ENCODE measurements at places on chromosomes 1 and 21.

- DNase-seq: no peak
These were observed 8.9 kb downstream of the SDCCAG8 start for GRCh38 chr1:243264717-243265116.

DNA sequence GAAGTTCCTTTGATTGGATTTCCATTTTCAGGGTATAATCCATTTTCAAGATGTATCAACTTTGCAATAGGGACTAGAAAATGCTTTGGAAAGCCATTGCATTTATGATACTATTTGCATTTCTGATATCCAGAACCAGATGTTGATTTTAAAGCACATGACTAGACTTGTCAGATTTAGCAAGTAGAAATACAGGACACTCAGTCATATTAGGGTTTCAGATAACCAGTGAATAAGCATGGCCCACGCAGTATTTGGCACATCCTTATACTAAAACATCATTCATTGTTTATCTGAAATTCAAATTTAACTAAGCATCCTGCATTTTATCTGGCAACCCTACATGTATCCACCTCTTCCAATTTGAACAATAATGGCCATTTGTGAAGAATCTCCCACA lies 113.3 kb upstream of the DPT start:
- DNase-seq: no peak

DNA sequence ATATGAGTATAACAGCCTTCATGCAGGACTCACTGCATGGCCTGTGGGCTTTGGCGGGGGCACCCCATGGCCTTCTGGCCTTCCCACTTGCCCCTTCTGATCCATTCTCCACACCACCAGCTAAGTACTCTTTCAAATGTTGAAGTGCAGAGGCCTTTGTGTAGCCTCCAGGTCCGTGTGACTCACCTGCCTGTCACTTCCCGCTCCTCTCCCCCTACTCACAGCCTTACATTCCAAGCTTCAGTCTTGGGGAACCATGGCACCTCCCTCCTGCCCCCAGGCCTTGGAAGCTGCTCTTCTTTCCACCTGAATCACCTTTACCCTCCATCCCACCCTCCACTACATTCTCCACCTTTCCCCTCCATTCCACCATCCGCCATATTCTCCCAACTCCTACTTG lies 69.6 kb downstream of the PGM1 start:
- no peak for DNase-seq

- no peak for DNase-seq
These were observed 19.9 kb downstream of the DSTYK start for GRCh38 chr1:205191622-205192021.

DNA sequence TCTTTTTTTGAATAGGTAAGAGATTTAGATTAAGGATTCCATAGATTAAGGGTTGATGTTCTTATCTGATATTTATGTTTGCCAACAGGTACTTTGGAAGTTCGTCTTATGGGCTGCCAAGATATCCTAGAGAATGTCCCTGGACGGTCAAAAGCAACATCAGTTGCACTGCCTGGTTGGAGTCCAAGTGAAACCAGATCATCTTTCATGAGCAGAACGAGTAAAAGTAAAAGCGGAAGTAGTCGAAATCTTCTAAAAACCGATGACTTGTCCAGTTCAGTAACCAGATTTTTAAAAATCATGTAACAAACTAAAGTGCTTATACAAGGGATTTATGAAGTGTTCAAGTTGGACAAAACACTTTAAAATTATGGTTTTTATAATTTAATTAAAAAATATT lies 100.5 kb downstream of the PKN2 start:
- DNase-seq: no peak

GRCh38 chr1:200874694-200875093 lies 1.9 kb downstream of the GPR25 start:
- no peak for DNase-seq

DNA sequence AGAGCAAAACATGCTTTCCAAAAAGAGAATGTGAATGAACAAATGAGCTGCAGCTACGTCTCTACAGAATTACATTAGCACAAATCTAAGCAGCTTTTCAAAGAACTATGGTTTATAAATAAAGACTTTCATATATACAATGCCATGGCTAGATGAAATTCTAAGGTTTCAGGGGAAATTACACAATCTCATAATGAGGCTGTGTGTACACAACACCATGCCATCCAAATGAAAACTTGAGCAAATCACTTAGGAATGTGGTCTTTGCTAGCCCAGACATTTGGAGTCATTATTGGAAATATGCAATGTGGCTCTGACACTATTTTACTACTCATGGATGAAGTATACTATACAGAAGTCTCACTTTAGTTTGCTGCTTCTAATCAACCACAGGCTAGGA lies 37.5 kb downstream of the SPAG17 start:
- DNase-seq: no peak

- DNase-seq: peak; percentile 46
These were observed 37.0 kb upstream of the PARP1 start for GRCh38 chr1:226444901-226445300.

GRCh38 chr1:21260405-21261125 lies 29.7 kb downstream of the ECE1 start:
- DNase-seq: no peak

- DNase-seq: no peak
These were observed 20.2 kb downstream of the NUAK2 start for GRCh38 chr1:205301205-205301821.

GRCh38 chr21:27026501-27026900 lies 59.6 kb upstream of the ADAMTS5 start:
- no peak for DNase-seq

GRCh38 chr1:165114022-165114888 lies 242.3 kb downstream of the LMX1A start:
- no peak for DNase-seq

DNA sequence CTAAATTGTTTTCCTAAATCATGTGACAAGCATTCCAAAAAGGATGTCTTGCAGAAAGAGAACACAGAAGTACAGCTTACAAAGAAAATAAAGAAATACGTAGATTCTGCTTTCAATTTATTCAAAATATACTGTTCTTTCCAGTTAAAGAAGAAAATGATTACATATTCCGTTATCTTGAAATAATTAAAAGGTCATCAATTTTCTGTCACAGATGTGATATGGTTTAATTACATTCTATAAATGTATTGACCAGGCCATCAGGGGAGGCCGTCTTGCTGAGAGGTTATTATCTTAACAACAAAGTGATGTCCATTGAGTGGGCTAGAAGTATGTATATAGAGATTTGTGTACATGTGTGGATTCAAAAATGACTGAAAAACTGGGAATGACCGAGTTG lies 432.9 kb downstream of the SETD4 start:
- DNase-seq: no peak

DNA sequence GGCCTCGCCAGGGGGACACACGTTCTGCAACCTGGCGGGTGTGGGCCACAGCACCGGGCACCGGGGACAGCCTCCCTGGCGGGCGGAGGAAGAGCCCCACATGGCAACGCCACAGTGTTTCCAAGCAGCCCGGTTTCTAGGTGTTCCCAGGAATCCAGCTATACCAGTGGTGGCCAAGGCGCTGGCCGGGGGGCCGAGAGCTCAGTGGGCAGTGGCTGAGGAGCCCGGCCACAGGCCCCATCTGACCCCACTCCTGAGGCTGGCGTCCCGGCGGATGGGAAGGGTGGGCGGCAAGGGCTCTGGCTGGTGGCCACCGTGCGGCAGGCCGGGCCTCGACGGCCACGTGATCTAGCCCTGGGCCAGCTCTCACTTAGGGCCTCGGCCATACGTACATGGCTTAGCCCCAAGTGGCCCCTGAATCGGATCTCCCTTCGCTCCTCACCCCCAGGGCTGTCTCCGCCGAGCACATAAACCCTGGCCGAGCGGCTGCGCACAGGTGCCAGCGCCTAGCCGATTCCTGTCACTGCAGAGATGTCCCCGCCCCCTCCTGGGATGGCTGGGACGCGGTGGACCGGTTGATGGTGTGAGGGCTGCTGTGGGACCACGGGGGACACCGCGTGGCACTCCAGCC lies 68.7 kb downstream of the MORN1 start:
- DNase-seq: no peak

- DNase-seq: no peak
These were observed 95.0 kb downstream of the BEND5 start for GRCh38 chr1:48681476-48682305.

GRCh38 chr1:185297982-185298381 lies 19.1 kb downstream of the IVNS1ABP start:
- no peak for DNase-seq

- DNase-seq: no peak
These were observed 57.8 kb downstream of the RHOU start for GRCh38 chr1:228793032-228793431.

DNA sequence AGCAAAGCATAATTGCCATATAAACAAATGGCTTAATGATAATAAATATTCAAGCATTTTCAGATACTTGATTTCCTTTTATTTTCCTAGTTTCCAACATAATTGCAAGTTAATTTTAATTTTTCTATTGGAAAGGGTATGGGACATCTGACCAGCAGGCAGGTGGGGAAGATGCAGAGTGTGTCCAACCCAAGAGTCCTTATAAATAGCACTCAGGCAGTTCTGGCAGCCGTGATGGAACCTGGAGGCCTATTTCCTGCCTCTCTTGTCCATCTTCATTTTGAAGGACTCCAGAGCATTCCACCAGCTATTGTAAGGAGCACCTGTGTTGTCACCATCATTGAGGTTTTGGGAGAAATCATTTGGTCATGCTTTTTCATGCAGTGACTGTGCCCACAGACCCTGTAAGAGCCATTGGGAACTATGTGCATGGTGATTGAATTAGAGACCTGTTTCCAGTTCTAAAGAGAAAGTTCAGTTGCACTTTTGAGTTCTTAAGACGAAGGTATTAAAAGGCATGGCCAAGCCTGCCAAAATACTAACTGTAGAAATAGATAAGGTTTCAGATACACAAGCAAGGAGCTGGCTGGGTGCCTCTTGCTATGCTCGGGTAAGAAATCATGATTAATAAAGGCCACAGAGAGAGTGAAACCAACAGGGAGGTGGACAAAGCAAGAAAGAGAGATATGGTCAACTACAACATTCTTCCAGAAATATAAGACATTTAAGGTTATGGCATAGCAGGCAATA lies 92.3 kb downstream of the SPATA46 start:
- DNase-seq: no peak

GRCh38 chr1:155131285-155131684 lies 3.6 kb downstream of the EFNA1 start:
- DNase-seq: no peak

DNA sequence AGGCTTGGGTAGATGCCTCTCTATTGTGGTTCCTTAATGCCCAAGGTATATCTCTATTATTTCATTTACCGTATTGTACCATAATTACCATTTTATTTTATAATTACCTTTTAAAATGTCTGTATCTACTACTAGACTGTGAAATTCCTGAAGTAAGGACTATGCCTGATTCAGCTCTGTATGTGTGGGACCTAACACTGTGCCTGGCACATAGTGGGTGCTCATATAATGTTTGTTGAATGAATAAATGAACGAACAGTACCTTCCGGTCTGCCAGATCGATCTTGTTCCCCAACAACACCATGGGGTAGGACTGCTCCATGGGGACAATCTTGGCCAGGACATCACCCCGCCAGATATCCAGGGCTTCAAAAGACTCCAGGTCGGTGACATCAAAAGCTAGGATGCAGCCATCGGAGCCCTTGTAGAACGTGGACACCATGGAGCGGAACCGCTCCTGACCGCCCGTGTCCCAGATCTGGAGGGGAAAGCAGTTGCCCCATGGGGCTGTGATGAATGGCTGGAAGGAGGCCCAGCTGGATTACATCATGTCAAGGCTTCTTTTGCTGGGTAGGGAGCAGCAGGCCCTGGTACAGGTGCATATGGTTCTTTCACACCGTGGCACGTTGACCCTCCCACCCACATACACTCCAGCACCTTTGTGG lies 10.8 kb downstream of the RAB7B start:
- DNase-seq: no peak

- peak; percentile 75 for DNase-seq
These were observed 685 bp downstream of the UBAP2L start for GRCh38 chr1:154221278-154222001.

- DNase-seq: no peak
These were observed 82.1 kb upstream of the ARHGAP29 start for GRCh38 chr1:94319319-94320102.

DNA sequence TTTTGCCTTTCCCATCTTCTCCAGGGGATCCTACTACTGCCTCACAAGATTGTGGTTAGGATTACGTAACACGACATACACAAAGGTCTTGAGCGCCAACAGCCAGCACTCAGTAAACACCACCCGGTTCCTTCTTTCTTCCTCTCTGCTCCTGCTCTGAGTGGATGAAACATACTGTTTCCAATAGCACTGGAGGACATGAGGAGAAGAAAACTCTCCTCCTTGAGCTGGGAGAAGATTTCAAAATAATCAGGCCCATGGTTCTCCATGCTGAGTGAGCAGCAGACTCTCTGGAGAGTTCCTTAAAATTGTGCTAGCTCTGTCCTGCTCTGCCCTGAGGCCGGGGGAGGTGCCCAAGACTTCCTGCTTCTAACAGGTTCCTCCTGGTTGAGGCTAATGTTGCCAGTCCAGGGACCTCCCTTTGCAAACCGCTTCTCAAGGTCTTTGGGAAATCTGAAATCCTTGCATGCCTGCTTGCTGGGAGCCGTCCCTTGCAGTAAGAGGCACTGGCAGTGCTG lies 29.4 kb upstream of the MX1 start:
- DNase-seq: no peak

- DNase-seq: no peak
These were observed 113.4 kb upstream of the ATP1A1 start for GRCh38 chr1:116259663-116260062.

- no peak for DNase-seq
These were observed 5.0 kb downstream of the OR10J1 start for GRCh38 chr1:159444511-159444910.

- no peak for DNase-seq
These were observed 19.1 kb upstream of the LAMC1 start for GRCh38 chr1:183004141-183004540.

- DNase-seq: no peak
These were observed 87.2 kb downstream of the LAMC2 start for GRCh38 chr1:183273300-183273699.

DNA sequence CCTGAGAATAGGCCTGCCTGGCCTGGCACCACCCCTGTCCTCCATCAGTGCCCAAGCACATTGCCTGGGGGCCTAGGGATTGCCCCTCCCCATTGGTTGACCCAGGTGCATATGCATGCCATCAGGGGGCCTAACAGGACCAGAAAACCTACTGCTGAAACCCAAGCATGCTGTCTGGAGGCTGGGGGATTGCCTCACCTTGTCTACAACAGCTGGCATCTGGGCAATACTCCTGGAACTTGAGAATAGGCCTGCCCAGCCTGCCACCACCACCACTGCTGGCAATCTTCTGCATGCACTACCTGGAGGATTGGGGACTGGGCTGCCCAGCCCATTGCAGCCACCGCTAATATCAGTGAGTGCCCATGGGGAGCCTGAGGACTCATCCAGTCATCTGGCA lies 56.1 kb upstream of the BCL10 start:
- DNase-seq: no peak

GRCh38 chr21:33622253-33622652 lies 19.3 kb downstream of the CRYZL1 start:
- DNase-seq: no peak

GRCh38 chr21:29953072-29953471 lies 13.3 kb upstream of the GRIK1 start:
- DNase-seq: no peak

GRCh38 chr1:206050655-206051235 lies 2.2 kb upstream of the RHEX start:
- peak; percentile 24 for DNase-seq

- no peak for DNase-seq
These were observed 51.7 kb upstream of the DUSP10 start for GRCh38 chr1:221793439-221794078.

All from activated CD8-positive, alpha-beta memory T cell treated with anti-CD3 and anti-CD28 coated beads, Interleukin-2, amount 50 U/mL, for 4 hours (primary cell).